ENCODE measurements at places on chromosomes 3 and 15.
A peak's percentile ranks its signal among the peaks of the same experiment; 100 is the strongest.

DNA sequence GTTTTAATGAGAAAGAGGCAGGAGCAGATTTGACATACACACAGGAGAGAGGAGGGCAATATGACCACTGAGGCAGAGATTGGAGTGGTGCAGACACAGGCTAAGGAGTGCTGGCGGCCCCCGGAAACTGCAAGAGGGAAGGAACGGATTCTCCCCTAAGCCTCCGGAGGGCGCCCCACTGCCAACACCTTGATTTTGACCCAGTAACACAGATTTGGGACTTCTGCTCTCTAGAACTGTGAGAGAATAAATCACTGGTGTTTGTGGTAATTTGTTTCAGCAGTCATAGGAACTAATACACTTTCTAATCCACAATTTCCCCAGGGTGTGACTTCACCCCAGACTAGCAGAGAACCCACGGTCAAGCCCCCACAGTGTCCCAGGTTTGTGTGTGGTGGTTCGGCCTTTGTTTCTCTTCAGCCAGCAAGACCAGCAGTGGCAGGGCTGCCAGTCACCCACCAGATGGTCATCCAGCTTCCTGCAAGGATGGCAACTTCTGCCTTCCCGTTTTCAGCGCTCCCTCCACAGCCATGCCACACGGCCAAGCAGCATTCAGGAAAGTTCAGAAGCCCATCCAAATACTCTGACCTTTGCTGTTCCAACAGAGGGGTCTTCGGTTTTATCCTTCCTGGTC lies 23.6 kb upstream of the TSPAN3 start:
- no peak for DNase-seq

- no peak for DNase-seq
Measured at GRCh38 chr3:171781711-171782127, 28.6 kb downstream of the PLD1 start.

DNA sequence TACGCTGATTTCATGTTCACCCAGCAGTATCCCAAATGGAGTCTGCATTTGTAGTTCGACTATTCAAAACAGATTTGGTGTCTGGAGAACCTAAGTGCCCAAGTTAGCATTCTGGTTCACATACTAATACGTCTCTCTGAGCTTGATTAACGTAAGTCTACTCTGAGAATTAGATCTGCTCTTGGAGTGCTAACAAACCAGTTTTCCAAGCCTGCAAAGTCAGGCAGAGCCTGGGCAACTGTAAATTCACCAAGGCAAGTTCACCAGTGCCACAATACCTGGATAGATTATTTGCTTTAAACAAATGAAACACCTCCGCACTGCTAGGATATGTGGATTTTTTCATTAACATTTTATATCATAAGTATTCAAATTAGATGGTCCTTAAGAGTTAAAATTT lies 912.6 kb downstream of the ROBO1 start:
- DNase-seq = no peak

DNA sequence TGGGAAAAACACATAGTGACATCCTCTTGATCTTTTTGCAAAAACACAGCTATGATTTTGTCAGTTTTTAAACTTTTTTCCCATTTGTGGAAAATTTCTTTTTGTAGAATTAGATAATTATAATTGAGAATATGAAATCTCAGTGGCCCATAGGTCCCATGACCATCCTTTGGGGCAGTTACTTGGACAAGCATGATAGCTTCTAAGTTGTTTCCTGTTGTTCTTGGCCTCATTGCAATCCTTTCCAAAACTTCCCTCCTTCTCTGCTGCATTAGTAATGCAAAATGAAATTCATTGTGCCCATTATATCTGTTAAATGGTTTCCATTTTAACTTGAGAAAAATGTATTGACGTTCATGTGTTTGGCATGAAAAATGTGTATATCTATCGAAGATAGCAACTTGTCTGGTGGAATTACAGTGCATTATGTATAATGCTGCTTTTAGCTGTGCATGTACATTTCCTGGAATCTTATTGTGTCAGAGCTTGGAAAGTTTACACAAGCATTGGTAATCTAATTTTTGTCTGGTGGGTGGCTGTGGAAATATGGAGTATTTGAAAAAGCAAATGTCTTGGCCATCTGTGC lies 70.0 kb downstream of the MDFIC2 start:
- no peak for DNase-seq

- DNase-seq = no peak
Measured at GRCh38 chr15:66228807-66229735, 24.5 kb downstream of the MEGF11 start.

GRCh38 chr3:149018247-149018646 lies 26.9 kb downstream of the GYG1 start:
- DNase-seq = no peak

DNA sequence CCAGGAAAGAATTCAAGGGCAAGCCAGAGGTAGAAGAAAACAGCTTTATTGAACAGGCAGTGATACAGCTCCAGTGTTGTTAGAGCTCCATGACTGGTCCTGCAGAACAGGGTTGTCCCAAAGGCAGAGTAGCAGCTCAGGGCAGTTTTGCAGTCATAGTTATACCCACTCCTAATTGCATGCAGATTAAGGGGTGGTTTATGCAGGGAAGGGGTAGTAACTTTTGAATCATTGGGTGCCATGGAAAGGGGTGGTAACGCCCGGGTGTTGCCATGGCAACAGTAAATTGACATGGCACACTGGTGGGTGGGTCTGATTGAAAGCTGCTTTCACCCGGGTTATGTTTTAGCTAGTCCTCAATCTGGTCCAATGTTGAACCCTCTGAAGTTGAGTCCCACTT lies 9.7 kb upstream of the RAB6B start:
- no peak for DNase-seq

GRCh38 chr15:37698679-37699078 lies 235.8 kb upstream of the TMCO5A start:
- DNase-seq = no peak

- DNase-seq = no peak
Measured at GRCh38 chr3:186789554-186790260, 6.3 kb downstream of the EIF4A2 start.

DNA sequence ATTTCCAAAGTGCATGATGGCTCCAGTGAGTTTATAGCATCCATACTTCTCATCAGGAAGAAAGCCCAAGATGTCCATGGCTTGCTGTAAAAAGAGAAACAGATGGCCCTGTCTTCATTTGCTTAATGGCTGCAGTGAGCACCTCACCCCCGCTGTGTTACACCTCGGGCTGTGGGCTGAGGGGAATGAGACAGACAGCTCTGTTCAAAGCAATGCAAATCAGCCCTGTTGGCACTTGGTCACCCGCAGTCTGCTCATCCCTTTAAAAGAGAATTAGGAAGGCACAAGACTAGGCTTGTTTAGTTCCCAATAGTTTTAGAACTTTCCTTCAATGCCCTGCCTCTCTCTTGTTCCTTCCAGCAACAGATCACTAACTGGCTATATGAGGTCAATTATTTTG lies 25.2 kb downstream of the MYH15 start:
- DNase-seq = no peak

DNA sequence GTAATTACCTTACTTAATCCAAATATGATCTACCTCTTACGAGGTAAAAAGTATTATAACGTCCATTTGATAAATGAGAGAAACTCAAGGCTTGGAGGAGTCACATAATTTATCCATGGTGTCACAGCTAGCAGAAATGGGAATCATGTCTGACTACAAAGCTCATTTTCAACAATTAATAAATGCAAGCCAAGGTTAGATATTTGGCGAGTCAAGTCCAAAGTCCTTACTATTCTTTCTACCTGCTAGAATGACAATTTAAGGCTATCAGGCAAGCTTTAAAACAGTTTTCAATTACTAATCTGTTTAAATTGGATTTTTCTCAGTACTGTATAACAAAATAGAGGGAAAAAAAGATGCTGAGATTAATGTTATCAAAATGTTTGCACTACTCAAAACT lies 68.6 kb downstream of the DLG1 start:
- no peak for DNase-seq

DNA sequence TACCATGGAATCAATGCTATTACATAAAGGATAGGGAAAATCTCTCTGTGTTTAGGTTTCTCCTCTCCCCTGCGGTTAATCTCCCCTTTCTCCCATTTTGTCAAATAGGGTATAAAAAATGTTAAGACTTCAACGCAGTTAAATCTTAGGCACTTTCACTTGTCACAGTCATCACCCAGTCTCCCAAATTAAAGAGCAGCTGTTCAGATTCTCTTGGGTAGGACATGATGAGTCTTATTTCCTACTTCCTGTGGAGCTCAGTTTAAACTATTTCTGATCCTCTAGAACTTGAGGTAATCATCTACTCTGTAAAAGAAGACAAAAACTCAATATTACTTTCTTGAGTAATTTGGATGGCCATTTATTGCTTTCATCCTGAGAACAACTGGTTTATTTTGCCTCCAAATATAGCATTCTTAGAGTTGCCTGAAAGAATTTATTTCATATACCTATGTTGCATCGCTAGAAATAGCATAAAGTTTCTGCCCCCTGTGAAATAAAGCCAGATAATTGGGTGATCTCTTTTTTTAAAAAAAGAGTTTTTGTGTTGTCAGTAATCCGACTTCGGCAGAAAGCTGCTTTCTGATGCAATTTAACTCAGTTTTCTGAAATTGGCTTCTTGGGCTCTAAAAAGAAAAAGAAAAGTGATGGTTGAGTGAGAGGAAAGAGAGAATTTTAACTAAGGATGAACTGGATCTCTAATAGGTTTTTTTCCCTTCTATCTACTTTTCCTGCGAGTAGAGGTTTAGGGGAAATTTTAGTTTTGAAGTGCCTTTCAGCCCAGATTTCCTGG lies 20.7 kb downstream of the RAP2B start:
- no peak for DNase-seq

- DNase-seq = no peak
Measured at GRCh38 chr3:139797724-139798343, 120.1 kb upstream of the NMNAT3 start.

GRCh38 chr3:192212335-192212734 lies 515.0 kb downstream of the FGF12 start:
- DNase-seq = no peak

DNA sequence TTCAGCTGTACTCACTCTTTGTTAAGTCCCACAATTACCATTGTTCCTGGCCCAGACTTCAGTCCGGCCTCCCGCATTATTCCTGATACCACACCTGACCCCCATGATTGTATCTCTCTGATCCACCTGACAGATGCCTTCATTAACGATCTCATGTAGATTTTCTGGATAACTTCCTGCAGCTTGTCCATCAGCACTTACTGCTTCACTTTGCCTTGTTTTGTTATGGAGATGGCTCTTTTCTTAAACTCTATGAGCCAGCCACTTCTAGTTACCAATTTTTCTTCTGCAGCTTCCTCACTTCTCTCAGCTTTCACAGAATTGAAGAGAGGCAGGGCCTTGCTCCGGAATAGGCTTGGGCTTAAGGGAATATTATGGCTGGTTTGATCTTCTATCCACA lies 1044.2 kb downstream of the PLOD2 start:
- DNase-seq = no peak

GRCh38 chr3:12486916-12487315 lies 2.6 kb downstream of the TSEN2 start:
- no peak for DNase-seq

- no peak for DNase-seq
Measured at GRCh38 chr3:48863122-48863521, 15.4 kb upstream of the PRKAR2A start.

DNA sequence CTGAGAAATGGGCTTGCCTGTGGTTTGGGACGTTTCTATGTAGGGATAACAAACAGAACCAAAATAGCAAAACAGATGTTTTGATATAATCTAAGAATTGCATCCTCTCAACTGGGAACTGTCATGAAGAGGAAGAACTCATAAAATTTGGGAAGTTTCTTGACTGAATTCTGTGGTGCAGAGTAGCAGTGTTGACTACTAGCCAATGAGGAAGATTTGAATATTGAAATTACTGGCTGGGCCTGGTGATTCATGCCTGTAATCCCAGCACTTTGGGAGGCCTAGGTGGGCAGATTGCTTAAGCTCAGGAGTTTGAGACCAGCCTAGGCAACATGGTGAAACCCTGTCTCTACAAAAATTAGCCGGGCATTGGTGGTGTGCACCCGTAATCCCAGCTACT lies 42.2 kb downstream of the ZNF609 start:
- no peak for DNase-seq

GRCh38 chr3:168865022-168865551 lies 769.4 kb upstream of the GOLIM4 start:
- DNase-seq = no peak

- no peak for DNase-seq
Measured at GRCh38 chr3:101719604-101720185, 4.7 kb upstream of the CEP97 start.

DNA sequence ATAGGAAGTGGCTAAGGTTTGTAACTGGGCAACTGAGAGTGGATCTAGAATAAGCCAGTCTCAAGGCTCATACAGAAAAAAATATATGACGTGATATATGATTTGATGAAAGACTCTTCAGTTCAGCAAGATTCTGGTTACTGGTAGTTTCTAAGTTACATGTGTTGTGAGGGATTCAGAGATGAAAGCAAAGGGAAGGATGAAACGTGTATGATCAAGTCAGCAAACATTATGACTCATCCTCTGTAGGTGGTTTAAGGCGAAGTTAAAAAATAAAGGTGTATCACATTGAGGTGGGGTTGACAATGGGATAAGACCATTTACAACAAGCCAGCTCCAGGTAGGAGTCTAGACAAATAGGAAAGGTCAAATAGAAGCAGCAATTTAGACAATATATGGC lies 16.2 kb downstream of the TERC start:
- DNase-seq = no peak

DNA sequence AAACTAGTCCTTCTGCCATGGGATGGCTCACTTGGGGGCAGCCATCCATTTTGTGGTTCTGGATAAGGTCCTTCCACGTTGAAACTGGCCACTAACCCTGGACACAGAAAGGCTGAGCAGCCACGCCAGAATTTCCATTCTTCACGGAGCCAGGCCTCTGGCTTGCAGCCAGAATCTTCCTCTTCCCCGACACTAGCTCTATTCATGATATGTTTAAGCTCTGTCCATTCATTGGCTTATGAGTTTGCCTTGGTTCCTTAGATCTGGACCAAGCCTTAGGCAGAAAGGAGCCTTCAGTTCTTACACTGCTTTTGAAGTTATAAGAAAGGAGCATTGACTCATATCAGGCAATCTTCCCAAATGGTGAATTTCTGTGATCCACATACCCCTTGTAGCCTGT lies 288.4 kb upstream of the GOLGA6L4 start:
- no peak for DNase-seq

GRCh38 chr15:68783226-68784058 lies 37.3 kb downstream of the ANP32A start:
- peak; percentile 70 for DNase-seq

GRCh38 chr15:25611603-25612002 lies 172.8 kb upstream of the UBE3A start:
- DNase-seq = no peak

DNA sequence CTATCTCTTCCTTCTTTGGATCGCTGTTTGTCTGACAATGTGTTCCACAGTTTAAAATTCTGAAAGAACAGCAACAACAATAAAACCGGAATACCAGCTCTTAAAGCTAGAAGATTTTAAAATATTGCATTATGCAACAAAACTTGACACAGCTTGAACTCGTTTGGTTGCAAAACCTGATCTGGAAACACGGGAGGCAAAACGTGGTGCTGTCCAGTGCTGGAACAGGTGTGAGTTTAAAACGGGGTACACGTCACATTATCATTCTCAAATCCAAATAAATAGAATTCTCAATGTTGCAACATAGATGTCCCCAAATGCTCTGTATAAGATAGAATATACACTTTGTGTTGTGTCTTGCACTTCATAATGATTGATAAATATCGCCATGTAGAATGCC lies 110.9 kb upstream of the LYSMD4 start:
- DNase-seq = no peak
